ENCODE measurements at places on chromosomes 11 and 22.

GRCh38 chr11:73257342-73258103 is 14.6 kb upstream of the P2RY6 start:
- no peak for DNase-seq

GRCh38 chr11:114606003-114606801 is 10.6 kb upstream of the NXPE4 start:
- no peak for DNase-seq

- no peak for DNase-seq
Observed at GRCh38 chr11:120067438-120068113, 70.3 kb downstream of the TRIM29 start.

DNA sequence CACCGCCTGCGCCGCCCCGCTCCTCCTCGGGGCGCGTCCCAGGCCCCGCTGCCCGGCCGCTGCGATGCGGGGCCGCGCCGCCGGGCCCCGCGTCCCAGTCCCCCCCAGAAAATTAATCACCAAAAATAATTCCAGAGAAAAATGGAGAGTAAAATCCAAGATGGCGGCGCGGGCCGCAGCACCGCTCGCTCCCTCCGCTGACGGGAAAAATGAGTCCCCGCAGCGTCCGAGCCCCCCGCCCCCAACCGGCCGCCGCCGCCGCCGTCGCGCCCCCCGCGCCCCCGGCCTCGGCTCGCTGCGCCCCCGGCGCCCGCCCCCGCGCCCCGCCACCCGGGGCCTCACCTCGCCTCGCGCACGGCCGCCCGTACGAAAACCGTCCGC is at the start of gene KMT5B:
KMT5B (minus strand) TSS at position 162 of the 381 bp plus-strand sequence. CDS start 23,220 bp downstream, outside the sequence.
- DNase-seq, result no peak

- no peak for DNase-seq
Observed at GRCh38 chr11:32139896-32140520, 49.1 kb downstream of the RCN1 start.

- no peak for DNase-seq
Observed at GRCh38 chr11:106353031-106353430, 275.6 kb downstream of the AASDHPPT start.

- no peak for DNase-seq
Observed at GRCh38 chr11:122399375-122399774, 256.1 kb upstream of the UBASH3B start.

GRCh38 chr11:122882189-122882856 is at the start of gene JHY:
Gene JHY (plus strand): TSS chr11:122882759. CDS start chr11:122885850, 3,091 bp downstream.
- no peak for DNase-seq

GRCh38 chr11:90242894-90243416 is 20.1 kb upstream of the CHORDC1 start:
- DNase-seq, result no peak

DNA sequence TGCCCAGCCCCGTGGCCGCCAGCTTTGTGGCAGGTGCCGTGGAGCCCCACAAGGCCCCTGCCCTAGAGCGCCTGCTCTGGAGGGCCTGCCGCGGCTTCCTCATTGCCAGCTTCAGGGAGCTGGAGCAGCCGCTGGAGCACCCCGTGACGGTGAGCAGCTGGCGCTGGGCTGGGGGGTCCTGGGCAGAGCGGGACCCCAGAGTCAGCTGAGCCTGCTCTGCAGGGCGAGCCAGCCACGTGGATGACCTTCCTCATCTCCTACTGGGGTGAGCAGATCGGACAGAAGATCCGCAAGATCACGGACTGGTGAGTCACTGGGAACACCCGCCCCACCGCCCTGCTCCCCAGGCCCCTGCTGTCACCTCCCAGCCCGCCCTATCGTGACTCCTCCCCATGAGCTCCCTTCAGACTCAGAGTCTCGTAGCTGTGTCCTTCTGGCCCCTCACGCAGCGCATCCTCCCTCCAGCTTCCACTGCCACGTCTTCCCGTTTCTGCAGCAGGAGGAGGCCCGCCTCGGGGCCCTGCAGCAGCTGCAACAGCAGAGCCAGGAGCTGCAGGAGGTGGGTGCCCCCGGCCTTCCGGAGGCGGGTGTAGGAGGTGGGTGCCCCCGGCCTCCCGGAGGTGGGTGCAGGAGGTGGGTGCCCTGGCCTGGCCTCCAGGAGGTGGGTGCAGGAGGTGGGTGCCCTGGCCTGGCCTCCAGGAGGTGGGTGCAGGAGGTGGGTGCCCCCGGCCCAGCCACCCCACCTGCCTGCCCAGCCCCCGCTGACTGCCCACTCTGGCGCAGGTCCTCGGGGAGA is 4.7 kb downstream of the TCIRG1 start:
- peak; percentile 79 for DNase-seq

GRCh38 chr11:123034597-123034996 is 27.3 kb downstream of the HSPA8 start:
- DNase-seq, result peak; percentile 38

- peak; percentile 92 for DNase-seq
Observed at GRCh38 chr11:34250732-34251588, 106.8 kb downstream of the ABTB2 start.

- DNase-seq, result no peak
Observed at GRCh38 chr11:63937713-63938478, 906 bp upstream of the NAA40 start.

DNA sequence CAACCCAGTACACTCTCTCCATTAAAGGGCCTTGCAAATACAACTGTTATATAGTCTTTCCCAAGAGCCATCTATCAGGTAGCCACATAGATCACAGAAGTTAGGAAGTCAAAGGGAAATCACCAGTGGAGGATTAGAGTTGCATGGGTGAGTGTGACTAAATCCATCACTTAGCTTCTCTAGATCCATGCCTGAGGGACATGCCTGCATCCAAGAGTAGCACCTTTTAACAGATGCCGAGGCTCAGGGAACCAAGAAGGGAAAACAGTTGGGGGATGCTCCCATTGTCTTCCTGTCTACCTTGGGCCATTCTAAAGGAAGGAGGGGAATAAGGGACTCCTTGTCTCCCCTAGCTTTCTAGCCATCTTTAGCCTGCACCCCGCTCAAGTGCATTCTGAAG is 77.9 kb downstream of the XRRA1 start:
- DNase-seq, result peak; percentile 14

DNA sequence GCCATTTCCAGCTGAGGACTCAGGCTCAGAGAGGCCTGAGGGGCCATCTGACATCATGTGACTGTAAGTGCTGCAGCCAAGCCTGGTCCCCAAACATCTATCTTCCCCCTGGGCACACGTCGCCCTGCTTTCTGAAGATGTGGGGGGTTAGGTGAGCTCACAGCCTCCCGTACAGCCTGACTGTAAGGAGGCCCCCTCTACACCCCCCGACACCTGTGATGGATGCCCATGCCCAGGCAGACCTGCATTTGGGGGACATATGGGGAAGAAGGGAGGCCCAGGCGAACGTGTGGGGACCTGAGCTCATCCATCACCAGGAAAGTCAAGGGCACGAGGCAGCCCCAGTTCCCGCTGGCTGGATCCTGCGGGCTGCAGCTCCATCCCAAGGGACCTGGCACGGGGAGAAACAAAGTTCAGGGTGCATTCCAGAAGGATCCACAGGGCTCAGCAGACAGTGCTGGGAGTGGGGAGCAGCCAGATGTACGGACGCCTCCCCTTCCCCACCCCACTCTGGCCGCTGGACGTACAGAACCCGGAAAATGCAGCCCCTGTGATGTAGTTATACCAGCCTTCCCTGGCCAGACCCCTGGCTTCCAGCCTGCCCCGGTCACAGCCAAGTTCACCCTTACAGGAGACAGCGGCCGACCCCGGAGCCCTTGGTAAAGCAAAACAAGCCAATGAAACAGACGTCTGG is 1431.4 kb downstream of the BRD1 start:
- DNase-seq, result no peak

DNA sequence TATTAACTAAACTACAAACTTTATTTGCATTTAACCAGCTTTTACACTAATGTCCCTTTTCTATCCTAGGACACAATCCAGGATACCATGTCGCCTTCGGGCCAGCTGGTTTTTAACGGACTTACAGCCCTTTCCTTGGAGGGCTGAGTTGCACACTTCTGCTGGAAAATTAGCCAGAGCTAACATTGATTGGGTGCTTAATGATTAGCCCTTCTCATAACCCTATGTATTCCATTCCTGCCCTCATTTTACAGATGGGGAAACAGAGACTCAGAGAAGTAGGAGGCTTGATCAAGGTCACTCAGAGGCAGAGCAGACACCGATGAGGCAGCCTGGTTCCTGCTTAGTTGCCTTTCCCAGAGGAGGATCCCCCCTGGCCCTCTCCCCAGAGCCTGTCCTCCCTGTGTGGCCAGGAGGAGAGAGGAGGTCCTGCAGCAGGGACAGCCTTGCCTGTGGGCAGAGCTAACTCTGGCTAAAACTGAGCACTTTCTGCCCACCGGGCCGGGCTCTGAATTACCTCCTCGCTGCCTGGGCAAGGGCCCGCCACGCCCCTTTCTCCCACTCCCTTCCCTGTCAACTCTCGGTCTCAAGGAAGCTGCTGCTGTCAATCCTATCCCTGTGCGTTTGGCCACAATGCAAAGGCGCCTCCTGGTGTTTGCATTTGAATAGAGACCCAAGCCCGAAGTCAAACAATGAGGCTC is 59.6 kb upstream of the PAX6 start:
- peak; percentile 43 for DNase-seq

DNA sequence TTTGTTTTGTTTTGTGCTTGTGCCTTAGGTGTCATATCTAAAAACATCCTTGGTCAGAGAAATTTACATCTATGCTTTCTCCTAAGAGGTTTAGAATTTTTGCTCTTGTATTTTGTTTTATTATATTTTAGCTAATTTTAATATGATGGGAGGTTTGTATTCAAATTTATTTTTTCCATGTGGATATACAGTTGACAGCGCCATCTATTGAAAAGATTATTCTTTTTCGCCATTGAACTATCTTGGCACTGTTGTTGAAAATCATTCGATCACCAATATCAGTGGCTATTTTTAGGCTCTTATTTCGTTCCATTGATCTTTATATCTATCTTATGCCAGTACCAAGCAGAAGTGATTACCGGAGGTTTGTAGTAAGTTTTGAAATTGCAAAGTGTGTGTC is 510.3 kb downstream of the BRD1 start:
- DNase-seq, result no peak

GRCh38 chr22:24948356-24949202 is 2.1 kb upstream of the LHFPL7 start:
- no peak for DNase-seq

- DNase-seq, result peak; percentile 80
Observed at GRCh38 chr11:66022401-66023185, 3.7 kb downstream of the CATSPER1 start.

GRCh38 chr11:115715251-115715770 is 211.1 kb upstream of the CADM1 start:
- no peak for DNase-seq

DNA sequence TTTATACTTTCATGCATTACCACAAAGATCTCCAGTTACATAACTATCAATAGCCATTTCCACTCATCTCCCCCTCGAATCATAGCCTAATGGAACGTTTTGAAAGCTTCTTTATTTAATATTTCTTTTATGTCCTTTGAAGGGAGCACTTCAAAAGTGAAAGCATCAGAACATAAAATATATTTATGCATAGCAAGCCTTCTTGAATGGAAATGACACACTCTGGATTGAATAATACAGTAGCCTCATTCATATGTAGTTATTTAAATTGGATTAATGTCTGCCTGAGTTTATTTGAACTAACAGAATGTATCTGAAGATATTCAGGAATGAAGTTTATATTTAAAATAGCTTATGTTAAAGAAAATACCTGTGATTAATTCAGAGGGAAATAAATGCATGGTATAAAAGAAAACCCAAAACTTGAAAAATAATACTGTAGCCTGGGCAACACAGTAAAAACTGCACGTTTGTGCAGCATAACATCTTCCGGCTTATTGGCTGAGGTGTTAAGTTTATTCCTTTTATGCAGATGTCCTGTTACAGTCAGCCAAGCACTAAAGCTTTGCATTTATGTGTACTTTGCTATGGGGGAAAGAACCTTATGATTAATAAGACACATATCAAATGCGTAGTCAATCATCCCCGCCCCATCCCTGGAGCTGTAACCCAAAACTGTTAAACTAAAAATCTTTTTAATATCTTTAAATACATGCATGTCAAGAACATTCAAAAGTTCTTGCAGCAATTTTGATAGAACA is 22.0 kb downstream of the OOSP3 start:
- DNase-seq, result no peak

DNA sequence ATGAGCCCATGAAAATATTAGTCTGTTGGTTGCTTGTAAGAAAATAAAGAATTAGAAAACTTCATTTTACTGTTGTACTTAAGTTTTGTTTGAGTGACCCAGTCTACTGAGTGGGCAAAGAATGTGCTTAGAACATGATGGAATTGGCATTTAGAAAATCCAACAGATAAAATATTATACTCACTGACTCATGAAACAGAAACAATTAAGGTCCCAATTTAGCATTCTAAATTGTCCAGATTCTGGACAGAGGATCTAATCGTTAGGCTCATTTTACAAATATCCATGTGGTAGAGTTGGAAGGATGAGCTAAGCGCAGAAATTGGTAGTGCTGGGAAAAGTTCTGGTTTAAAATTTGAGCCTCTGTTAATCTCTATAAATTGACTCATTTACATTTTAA is 45.4 kb downstream of the METTL15 start:
- DNase-seq, result no peak

- no peak for DNase-seq
Observed at GRCh38 chr11:102522312-102523188, 8.0 kb downstream of the MMP7 start.

Measured in suppressor macrophage (primary cell).